ENCODE measurements at places on chromosomes 5 and 9.
A peak's percentile ranks its signal among the peaks of the same experiment; 100 is the strongest.

- DNase-seq = no peak
Measured at GRCh38 chr9:92463984-92464383, 18.3 kb downstream of the ASPN start.

- DNase-seq = peak; percentile 12
Measured at GRCh38 chr9:36835271-36835996, 198.6 kb downstream of the PAX5 start.

DNA sequence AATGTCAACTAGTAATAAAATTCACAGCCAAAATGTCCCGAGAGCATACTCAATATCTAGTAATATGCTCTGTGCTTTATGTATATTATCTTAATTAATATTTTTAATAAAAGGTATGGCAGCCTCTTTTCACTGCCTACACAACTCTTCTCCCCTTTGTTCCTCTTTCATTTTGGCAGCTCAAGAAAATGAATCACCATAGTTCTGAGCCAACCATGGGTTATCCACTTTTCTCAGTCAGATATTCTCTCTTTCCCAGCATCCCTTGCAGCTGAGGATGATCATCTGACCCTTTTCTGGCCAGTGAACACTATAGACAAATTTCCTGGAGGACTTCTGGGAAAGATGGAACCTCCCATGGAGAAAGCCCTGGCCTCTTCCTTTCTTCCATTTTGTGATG, 8.2 kb upstream of the DOCK8 start:
- DNase-seq = no peak

DNA sequence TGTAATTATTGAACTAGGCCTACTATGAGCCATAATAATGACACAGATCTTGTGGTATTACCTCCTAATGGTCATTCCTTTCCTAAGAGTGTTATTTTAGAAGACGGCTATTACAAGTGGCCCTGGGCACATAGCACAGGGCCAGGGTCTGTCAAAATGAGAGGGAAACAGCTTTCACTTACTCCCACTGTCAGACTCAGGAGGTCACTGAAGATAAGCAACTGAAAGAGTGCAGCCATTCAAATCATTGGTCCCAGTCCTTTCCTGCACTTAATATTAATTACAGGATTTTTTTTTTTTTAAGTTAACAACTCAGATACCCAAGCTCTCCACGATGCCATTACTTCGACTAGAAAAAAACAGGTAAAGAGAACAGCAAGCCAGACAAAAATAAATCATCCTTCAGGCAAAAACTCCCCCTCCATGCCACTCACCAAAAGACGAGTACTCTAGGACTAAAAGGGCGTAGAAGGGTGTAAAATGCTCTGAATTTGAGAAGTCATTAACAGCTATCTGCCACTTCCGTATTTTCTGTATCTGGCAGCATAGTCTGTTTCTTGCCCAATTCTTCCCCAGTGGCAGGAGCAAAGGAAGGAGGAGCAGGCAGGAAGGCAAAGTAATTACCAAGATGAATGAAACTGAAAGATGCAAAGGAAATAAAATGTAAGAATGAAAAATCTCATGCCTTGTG, 87.4 kb downstream of the ZNF608 start:
- no peak for DNase-seq

DNA sequence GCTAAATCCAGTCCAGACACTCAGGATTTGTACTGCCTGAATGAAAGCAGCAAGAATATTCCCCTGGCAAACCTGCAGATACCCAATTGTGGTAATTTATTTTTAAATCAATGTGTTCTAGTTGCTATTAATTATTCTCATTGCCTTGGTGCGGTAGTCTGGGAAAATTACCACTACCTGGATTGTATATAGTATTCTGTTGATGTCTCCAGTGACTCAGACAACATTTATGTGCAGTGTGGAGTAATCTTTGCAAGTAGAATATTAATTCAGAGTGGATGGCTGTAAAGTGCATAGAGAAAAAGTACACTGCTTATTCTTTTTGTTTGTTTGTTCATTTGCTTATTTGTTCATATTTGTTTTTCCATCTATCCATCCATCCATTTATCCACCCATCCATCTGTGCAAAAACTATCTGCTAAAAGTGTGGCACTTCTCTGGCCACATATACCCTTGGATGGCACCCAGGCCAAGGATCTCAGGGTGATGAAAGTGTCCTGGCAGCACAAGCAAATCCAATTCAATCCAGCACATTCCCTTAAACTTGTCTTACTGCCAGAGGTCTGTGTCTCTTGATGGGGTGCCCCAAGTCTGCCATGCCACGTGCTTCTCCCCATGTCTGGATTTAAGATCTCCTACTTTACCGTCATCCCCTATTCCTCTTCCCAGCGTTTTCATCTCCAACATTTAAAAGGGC, 41.3 kb downstream of the NTRK2 start:
- no peak for DNase-seq

GRCh38 chr5:58318468-58318867, 141.4 kb downstream of the PLK2 start:
- no peak for DNase-seq

- no peak for DNase-seq
Measured at GRCh38 chr9:96619124-96619465, 548 bp downstream of the CDC14B start.

DNA sequence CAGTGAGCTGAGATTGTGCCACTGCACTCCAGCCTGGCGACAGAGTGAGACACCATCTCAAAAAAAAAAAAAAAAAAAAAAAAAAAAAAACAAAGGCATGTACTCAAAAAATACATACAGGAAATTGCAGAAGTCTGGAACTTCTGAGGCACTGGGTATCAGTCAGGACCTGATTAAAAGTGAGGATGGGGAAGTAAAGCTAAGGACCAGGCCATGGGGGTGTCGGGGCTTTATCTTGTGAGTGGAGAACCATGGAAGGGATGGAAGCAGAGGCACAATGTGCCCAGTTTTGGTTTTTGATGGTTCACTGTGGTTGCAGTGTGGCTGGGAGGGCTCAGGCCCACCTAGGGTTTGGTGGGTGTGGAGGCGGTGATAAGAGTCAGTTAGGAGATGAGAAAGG, 212.7 kb upstream of the PIK3R1 start:
- DNase-seq = peak; percentile 7

- DNase-seq = no peak
Measured at GRCh38 chr9:26058111-26058895, 380.1 kb upstream of the TUSC1 start.

DNA sequence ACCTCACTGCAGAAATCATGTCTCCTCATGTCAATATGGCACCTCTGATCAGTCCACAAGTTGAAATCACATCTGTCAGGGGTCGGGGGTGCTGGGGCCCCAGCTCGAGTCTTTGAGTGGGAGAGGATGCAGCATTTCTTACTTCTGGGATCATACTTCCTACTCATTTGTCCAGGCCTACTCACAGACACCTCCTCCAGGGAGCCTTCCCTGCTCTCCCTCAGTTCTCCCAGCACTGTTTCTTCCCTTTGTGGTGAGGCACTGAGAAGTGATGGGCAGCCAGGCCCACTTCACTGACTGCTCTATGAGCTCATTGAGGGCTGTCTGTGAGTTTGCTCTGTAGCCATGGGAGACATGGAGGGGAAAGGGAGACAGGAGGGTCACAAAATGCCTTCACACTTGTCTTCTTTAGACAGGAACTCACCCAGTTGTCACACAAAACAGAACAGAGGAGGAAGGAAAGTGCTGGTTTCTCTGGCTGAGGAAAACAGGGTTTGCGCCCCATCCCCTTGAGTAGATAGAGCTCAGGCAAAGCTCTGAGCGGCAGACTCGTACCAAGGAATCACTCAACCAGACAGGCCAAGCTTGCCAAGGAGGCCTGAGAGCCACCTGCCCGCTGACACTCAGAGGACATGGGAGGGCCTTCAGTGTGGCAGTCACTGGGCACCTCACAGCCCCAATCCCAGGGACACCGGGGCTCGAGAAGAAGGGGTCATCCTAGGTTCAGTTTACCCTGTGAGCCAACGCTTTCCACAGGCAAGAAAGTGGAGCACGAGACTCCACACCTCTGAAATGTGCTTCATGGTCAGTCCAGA, 152.9 kb downstream of the GABBR2 start:
- no peak for DNase-seq

DNA sequence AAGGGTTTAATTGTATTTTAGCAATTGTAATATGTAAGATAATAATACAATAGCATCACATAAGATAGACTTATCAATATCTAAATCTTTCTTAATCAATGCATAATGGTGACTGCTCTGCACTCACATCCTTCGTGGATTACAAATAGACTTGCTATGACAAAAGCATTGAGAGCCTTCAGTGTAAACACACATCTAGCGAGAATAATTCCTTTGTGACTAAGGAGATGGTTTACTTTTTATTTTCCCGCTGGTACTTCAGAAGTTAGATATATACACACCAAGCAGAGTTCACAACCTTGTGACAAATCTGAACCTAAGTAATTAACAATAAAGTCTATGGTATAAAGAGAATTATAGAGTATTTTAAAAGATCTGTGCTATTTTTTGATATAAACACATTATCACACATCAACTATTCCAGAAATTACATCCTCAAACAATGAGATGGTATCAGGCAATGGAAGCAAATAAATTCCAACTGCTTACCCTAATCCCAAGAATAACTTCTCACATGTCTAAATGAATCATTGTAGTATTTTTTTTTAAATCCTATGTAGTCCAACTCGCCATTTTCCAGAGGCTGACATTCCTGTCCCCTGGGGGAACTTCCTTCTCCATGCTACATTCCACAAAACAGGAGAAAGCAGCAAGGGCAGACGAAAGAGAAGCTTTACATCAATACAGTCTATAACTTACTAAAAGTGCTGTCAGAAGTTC, 51.2 kb downstream of the MAPKAP1 start:
- DNase-seq = no peak

- no peak for DNase-seq
Measured at GRCh38 chr5:168195110-168195509, 96.3 kb upstream of the WWC1 start.

GRCh38 chr9:98867103-98867428, 59.6 kb downstream of the GALNT12 start:
- DNase-seq = no peak

- no peak for DNase-seq
Measured at GRCh38 chr9:34518896-34519295, 3.9 kb downstream of the ENHO start.

- DNase-seq = no peak
Measured at GRCh38 chr5:107806271-107806670, 135.5 kb upstream of the EFNA5 start.

- DNase-seq = no peak
Measured at GRCh38 chr9:105401651-105402050, 46.2 kb upstream of the FSD1L start.

DNA sequence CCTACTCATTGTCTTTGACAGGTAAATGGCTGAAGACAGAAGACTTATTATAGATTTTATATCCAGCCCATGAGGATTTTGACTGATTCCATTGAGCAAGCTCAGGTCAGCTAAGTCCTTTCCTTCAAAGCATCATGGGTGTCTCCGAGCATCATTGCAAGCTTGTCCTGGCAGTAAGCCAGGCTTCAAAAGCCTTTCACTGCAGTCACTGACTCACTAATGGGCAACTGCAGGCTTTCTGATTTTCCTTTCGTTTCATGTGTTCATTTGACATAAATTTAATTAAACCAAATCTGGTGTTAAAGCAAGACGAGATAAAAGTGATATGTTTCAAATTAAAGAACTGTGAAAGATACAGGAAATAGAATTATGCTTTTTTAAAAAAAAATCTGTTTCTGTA, 426.2 kb downstream of the ANXA1 start:
- DNase-seq = no peak

- DNase-seq = no peak
Measured at GRCh38 chr9:126836216-126836615, 24.2 kb upstream of the ZBTB34 start.

- no peak for DNase-seq
Measured at GRCh38 chr5:55533521-55534435, 986 bp downstream of the PLPP1 start.

DNA sequence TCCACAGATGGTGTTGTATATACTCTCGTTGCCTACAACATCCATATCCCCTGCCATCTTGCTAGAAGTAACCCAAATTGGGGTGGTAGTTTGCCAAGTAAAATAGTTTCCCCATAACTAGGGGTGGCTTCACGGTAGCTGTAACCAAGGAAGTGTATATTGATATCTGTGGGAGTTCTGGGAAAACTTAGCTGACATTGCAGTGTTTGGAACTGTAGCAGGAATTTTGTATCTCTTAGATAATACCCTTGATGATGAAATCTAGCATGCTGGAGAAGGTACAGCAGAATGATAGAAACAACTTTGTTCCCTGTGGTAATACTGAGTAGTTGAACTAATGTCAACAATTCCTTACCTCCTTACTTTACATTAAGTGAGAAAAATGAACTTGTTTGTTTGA, 29.8 kb downstream of the FBXL7 start:
- no peak for DNase-seq

- DNase-seq = no peak
Measured at GRCh38 chr9:1208157-1208556, 158.0 kb downstream of the DMRT2 start.

GRCh38 chr9:75105841-75106240, 17.5 kb downstream of the OSTF1 start:
- no peak for DNase-seq
